ENCODE measurements at places on chromosomes 5 and 9.

- DNase-seq, result no peak
Measured at GRCh38 chr9:106058460-106058859, 364.1 kb downstream of the TMEM38B start.

- DNase-seq, result no peak
Measured at GRCh38 chr5:62568800-62569432, 9.7 kb upstream of the LRRC70 start.

- no peak for DNase-seq
Measured at GRCh38 chr9:98570663-98571440, 137.9 kb downstream of the GABBR2 start.

DNA sequence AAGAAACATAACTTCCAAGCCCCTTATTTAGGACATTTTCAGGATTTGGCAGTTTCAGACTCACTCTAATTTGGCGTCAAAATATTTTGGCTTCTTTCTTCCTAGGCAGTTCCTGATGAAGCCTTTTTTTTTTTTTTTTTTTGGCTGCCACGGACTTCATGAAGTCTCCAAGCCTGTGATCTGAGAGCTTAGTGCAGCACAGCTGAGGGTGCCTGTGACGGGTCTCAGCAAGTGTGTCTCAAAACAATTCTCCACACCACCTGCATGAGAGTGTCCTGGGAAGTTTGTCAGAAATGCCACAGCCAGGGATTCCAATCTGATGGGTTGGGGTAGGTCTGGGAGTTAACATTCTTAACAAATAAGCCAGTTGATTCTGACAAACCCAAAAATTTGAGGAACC is 6.0 kb upstream of the ESM1 start:
- DNase-seq, result no peak

DNA sequence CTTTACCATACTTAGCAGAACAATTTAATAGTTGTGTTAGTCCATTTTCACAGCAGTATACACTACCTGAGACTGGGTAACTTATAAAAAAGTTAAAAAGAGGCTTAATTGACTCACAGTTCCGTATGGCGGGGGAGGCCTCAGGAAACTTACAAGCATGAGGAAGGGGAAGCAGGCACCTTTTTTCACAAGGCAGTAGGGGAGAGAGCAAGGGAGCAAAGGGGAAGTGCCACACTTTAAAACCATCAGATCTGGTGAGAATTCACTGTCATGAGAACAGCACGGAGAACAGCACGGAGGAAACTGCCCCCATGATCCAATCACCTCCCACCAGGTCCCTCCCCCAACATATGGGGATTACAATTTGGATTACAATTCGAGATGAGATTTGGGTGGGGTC is 269.9 kb downstream of the MTRR start:
- no peak for DNase-seq

DNA sequence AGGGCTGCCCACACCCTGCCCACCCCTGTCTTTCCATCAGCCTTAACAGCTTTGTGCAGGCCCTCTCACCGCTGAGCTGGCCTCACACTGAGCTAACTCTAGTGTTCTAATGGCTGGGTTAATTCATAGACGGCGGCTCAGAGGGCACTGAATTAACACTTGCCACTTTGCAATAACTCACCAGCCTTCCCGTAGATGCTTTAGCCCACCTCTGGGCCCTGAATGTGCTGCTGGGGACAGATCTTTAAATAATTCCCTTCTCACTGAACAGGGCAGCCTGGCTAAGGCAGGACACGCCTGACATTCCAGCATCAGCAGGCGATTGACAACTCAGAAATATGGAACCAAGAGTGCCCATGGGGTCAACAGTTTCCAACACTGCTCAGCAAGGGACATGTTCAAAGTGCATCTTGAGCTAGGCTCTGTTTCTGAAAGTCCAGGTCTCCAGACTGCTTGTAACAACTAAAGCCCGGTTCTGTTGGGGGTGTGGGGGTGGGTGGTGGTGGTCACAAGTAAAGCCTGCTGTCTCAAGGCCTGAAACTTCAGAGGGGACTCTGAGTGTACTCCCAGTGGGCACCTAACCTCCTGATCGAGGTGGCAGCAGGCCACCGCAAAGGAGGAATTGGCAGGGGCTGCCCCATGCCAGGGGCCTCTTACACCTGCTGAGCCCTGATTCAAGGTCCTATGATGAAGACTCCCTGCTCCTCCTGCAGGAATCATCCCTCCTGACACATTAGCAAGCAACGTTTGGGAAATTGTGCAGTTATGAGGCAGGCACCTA is 248.3 kb downstream of the FSTL4 start:
- DNase-seq, result no peak

DNA sequence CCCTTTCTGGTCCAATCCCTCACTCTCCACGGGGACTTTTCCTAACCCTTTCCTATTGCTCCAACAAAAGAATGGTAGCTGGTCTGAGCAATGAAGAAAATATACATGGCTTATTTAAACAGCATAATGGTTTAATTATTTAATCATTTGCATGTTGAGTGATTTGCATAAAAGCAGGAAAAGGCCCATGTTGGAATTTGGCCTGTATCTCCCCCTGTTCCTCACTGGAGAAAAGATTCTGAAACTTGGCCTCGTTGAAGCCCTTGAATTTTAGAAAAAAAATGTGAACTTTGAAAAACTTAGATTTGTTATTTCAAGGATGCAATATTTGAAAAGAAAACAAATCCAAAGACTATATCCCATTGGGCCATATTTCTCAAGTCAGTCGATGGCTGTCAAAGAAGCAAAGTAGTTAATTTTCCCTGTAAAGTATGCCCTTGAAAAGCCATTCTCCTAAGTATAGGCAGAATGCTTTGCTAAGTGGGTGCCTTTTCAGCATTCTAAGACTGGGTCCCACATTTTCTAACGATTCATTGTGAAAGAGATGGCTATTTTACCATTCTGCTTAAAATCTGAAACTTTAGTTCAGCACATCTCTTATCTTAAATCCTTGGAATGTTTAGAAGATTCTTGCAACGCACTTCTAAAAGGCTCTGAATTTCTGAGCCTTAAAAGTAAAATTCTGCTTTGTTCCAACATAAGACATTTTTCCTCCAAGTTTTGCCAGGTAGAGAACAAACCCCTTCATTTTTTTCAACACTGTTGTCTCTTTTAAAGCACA is 428.8 kb downstream of the ARHGEF28 start:
- DNase-seq, result no peak

DNA sequence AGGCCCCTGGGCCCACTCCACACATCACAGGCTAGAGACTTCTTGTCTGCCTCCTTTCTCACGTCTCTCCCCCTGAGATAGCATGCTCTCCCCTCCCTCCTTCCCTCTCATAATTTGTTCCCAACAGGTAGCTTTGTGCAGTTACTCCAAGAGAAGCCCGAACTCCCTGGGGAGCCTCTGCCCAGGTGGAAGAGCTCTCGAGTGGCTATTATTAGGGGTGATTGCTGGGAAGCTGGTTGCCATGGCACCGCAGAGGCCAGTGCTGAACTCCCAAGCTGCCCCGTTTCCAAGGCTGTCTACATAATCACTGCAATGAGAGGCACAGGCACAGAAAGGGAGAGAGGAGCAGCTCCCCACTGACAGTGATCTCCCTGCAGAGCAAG is 104.7 kb upstream of the GPR151 start:
- no peak for DNase-seq

- no peak for DNase-seq
Measured at GRCh38 chr9:109312783-109313182, 8.1 kb downstream of the EPB41L4B start.

DNA sequence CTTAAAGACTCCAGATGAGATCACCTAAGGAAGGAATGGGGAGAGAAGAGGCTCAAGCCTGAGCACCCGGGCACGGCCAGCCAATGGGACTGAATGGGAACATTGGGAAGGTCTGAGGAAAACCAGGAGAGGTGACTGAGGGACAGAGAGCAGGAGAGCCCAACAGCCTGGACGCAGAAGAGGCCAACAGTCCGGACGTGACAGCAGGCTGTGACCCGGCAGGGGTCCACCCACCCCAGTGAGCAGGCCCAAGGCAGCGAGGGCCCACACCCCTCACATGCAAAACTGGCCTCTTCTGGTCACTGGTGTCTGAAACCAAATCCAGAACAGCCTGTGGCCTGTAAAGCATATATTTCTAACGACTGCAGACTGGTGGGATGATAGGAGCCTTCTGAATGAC is 7.6 kb upstream of the SPTLC1 start:
- DNase-seq, result no peak

DNA sequence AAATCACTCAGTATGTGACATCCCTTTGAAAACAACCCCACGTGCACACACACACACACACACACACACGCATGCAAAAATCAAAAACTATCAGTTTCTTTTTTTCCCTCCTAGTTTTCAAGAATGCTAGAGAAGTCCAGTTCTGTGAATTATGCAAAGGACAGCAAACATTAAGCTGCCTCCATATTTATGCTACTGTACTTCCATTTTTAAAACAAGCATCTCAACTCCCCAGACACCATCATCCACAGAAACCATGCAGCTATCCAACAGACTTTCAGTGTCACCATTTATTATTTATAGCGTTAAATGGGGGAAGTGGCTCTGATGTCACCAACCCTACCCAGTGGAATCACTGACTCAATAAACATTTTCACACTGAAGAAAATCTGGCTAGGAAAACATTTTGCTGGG is 1.6 kb downstream of the FBXW11 start:
- DNase-seq, result peak; percentile 34
